ENCODE measurements at places on chromosomes 13 and 19.

DNA sequence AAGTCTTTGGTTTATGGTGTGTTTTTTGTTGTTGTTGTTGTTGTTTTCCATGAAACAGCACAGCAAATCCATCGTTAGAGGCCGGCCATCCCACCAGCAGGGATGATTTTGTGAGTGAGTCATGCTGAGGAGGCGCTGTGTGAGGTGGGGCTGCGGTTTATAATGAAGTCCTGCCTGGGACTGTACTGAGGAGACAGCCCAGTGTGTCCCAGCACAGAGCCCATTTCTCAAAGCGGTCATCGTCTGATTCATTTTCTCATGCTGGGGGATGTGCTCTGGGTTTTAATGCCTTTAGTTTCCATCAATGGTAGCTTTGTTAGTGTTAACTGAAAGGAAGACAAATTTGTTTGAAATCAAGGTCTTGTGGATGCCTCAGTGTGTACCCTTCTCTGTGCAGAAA, 129.3 kb upstream of the SERP2 start:
- DNase-seq = no peak

- no peak for DNase-seq
These were observed 48.0 kb downstream of the COMP start for GRCh38 chr19:18742838-18743783.

DNA sequence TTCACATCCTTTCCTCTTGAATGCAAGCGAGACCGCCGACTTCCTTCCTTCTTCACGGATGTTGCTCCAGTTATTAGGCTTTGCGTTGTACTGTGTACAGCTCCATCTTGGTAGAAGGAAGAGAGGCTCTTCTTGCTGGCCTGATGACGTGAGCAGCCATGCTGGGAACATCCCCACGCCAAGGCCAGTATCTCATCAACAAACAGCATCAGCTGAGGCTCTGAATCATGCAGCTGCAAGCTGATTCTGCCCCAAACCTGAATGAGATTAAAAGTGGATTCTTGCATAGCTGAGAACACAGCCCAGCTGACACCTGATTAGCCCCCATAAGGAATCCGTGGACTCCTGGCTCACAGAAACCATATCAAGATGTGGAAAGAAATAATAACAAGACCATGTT, 809.6 kb downstream of the EFNB2 start:
- DNase-seq = no peak

DNA sequence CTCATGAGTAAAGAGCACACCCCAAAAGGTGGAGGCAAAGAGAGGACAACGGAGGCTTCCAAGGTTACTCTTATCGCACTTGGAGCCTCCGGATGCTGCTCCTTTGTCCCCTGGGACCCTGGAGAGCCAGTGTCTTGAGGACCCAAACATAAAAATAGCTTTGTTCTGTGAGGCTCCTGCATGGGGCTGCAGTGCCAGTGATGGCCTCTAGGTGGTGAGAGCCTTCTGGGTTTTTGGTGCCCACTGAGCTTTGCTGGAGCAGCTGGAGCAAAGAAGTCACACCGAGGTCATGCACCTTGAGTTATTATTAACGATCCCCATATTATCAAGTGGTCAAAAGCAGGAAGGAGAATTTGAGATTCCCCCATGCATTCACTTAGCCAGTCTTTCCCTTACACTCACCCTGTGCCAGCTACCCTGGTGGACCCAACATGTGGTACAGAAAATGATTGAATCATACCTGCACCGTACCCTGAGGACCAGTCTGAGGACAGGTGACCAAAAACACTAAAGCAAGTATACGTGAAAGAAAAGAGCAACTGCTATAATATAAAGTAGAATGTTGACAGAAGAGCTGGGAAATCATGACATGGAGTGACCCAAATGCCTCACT, 41.5 kb downstream of the ZNF682 start:
- DNase-seq = peak; percentile 45

Measured in CD4-positive, alpha-beta T cell treated with Interleukin-2 at 100 ng/mL for 4 hours (primary cell).